ENCODE measurements at places on chromosomes 7 and 10.

GRCh38 chr10:28429573-28430216 lies 103.2 kb upstream of the WAC start:
- no peak for DNase-seq

- no peak for DNase-seq
Measured at GRCh38 chr7:17195576-17195975, 102.9 kb upstream of the AHR start.

- no peak for DNase-seq
Measured at GRCh38 chr10:130926442-130926841, 385.1 kb downstream of the TCERG1L start.

DNA sequence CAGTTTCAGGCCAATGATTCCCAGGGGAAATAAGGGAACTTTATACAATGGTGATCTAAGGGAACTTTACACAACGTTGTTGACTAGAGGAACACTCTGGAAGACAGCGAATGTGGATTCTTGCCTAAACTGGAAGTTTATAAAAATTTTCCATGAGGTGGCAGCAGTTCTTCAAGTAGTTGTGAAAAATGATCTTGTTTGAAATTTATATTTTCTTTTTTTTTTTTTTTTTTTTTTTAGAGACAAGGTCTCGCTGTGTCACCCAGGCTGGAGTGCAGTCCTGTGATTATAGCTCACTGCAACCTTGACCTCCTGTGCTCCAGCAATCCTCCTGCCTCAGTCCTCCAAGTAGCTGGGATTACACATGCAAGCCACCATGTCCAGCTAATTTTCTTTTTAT lies 32.1 kb upstream of the GTF2I start:
- DNase-seq = no peak

- peak; percentile 55 for DNase-seq
Measured at GRCh38 chr10:78974617-78975317, 94.0 kb upstream of the ZMIZ1 start.

GRCh38 chr7:48089046-48090003 lies at the start of gene UPP1:
UPP1 (plus strand) TSS chr7:48089265; CDS start chr7:48094784, 5,519 bp downstream.
- peak; percentile 98 for DNase-seq

- no peak for DNase-seq
Measured at GRCh38 chr10:35903021-35903420, 260.9 kb upstream of the FZD8 start.

- no peak for DNase-seq
Measured at GRCh38 chr7:105325216-105325904, 63.4 kb downstream of the SRPK2 start.

All from right lobe of liver (tissue), 6 donors.